ENCODE measurements at places on chromosomes 5 and 9.

DNA sequence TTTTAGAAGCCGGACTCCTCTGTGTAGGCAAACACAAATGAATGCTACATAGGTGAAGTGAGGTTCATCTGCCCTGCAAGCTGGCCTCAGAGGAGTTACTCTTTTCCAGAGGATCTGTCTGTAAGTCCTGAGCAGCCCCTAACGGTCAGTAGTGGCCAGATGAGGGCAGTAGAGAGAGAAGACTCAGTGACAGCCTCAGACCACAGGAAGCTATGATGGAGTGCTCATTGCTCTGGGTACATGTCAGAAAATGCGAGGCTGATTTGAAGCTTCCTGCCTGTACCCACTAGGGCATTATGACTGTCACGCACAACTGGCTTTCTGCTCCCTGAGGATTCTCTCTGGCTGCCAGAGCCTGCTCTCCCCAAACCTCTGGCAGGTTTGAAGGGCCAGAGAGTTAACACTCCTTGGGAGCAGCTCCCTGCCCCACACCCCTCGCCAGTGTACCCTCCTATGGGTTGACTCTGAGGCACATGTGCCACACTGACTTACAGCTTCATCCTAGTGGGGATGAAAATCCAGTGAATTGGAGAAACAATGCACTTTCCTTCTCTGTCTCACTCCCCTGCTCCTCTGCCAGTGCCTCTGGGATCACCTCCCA is 141.5 kb downstream of the GABRG2 start:
- no peak for DNase-seq

DNA sequence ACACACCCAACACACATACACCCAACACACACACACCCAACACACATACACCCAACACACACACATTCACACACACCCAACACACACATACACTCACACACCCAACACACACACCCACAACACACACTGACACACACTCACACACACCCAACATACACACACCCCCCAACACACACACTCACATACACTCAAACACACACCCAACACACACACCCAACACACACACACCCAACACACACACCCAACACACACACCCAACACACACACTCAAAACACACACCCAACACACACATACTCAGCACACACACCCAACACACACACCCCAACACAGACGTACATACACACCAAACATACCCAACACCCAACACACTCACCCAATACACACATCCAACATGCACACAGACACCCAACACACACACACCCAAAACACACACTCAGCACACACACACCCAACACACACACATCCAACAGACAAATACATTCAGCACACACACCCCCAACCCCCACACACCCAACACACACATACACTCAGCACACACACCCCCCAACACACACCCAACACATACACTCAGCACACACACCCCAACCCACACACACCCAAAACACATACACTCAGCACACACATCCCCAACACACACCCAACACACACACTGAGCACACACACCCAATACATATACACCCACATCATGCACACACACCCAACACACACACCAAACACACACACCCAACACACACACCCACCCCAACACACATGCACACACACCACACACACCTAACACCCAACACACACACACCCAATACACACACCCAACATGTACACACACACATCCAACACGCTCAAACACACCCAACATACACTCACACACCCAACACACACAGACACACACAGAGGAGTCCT is 479.5 kb upstream of the DAP start:
- no peak for DNase-seq

- peak; percentile 40 for DNase-seq
Measured at GRCh38 chr9:33510262-33511183, 13.5 kb upstream of the ANKRD18B start.

DNA sequence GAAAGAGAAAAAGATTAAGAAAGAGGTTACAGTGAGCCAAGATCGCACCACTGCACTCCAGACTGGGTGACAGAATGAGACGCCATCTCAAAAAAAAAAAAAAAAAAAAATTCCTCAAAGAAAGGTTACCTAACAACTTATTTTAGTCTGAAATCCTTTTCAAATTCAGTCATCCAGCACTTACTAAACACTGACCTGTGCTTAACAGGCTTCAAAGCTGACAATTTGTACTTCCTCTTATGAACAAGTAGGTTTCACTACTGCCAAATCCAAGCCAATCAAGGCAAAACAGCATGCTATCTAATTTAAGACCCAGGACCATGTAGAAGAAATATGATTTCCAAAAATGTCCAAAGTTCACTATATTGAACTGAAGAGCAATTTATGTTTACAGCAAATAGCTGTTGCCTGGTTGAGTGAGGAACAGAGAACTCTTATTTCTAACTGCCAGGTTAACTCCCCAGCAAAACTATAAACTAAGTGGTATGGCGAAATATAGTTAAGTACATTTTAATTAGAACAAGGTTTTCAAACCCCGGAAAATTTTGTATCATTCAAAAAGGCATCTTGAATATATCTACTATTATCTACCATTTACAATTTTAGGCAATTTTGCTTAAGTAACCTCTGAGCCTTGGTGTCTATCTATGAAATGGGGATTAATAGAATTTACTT is 13.4 kb downstream of the PWWP2A start:
- DNase-seq: no peak

DNA sequence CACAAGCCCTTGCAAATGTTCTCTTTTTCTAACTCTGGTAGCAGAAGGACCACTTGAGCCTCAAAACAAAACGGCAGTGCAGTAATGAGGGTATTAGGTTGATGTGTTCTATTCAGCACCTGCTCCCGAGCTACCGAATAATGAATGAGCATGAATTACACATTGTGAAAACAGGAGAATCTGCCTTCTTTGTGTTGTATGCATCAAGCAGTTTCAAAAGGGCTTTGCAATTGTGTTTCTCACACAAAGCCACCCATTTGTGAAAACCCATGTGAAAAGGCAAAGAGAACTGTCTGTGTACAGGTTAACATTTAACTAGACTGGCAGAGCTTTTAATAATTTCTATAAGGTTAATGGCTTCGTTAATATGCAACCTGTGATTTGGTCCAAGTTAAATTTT is 97.8 kb downstream of the STK32A start:
- DNase-seq: no peak

DNA sequence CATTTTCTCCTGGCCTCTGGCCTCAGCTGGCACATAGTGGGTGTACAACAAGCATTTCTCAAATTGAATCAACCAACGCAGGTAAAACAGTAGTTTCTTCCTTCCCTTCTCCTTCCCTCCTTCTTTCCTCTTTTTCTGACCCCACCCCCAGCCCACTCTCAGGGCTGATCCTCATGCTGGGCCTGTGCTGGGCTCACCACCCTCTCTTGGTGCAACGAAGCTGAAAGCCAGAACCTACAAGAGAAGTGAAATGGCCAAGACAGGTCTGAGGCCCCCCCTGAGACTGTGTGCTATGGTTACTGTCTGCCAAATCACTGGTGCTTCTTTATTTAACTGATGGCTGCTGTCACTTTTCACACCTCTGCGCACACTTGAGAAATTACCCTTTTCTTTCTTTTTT is 53.0 kb upstream of the BOD1 start:
- no peak for DNase-seq

DNA sequence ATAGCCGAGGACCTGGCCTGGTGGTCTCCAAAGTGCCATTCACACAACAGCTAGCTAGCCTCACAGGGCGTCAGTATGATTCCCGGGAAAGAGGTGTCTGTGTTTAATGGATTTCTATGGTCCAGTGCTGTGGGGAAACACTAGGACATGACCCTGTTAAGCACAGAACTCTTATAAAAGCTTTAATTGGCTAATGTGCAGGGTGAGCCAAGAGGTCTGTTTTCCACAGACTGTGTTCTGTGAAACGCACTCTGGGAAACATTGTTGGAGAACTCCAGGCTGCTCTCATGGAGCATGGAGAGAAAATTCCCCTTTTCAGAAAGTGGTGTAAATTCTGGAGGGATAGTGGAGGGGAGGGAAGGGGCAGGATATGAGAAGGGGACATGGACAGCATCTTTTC is 331.4 kb downstream of the FBXL7 start:
- DNase-seq: no peak

GRCh38 chr9:1869843-1870242 is 145.3 kb upstream of the SMARCA2 start:
- DNase-seq: peak; percentile 28

DNA sequence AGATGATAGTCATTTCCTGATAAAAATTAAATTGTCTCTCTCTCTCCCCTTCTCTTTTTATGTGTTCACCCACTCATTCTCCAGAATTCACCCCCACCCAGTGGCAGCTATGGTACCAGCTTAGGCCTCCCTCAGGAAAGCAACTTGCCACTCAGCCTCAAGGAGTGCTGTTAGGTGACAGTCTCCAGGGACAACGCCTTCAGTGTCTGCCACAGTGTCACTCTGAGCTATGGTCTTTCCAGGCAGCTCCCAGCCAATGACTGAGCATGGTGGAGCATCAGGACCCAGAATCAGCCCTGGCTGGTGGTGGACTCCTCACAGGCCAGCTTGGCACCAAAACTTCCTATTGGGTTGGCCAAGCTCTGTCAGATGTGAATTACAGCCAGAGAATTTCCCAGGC is 140.9 kb upstream of the PIK3R1 start:
- no peak for DNase-seq

GRCh38 chr5:74851684-74852353 is 14.4 kb downstream of the FAM169A start:
- DNase-seq: no peak

DNA sequence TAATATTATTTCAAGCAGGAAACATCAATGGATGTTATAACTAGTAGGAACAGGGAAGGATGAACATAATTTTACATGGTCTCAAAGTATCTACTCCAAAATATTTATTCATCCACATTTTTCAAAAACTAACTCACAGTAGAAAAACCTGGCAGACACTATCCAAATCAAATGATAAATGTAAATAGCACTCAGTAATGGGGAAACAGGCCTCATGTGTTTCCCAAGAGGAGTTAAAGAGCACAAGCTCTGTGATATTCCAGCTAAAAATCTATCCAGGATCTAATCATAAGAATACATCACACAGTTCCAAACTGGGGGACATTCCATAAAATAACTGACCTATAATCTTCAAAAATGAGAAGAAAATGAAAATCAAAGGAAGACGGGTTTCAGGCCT is 443.1 kb downstream of the ZNF608 start:
- no peak for DNase-seq

DNA sequence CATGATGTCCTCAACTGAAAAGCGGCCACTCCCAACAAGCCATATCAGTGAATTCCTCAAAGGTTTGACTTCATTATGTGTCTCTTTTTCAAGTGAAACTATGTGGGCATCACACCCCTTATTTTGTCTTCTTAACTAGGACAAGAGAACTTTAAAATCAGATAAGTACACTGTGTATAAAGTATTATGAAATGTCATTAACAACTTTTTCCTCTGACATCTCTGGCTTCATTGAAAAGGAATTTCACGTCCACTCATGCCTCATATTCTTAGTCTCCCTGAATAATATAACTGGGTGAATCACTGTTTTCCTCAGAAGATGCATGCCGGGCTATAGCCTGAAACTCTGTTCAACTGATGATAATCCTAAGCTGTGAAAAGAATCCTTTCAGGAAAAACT is 415.8 kb downstream of the ACTL7B start:
- no peak for DNase-seq

DNA sequence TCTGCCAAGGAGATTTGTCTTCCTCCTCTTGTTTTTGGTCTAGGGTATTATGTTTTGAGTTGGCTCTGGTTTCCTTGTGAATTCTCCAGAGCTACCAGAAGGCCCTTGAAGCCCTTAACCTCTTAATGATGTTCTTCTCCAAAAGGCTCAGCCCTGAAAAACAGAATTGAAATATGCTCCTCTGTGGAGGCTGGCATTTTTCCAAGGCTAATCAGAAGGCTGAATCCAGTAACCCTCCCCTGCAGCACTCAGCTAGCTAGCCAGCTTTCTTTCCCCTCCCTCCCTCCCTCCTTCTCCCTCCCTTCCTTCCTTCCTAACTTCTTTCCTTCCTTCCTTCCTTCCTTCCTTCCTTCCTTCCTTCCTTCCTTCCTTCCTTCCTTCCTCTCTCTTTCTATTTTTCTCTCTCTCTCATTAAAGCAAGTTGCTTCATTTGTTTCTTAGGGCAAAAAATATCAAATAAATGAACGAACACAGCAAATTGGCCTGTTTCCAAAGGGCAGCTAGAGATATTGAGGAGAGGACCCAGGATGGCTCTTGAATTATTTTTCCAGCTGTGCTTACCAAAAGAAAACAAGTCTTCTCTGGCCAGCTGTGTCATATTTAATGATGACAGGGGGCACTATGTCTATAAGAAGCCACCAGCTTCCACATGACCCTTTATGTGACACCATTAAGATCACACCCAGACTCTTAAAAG is 38.7 kb downstream of the JAKMIP2 start:
- no peak for DNase-seq

DNA sequence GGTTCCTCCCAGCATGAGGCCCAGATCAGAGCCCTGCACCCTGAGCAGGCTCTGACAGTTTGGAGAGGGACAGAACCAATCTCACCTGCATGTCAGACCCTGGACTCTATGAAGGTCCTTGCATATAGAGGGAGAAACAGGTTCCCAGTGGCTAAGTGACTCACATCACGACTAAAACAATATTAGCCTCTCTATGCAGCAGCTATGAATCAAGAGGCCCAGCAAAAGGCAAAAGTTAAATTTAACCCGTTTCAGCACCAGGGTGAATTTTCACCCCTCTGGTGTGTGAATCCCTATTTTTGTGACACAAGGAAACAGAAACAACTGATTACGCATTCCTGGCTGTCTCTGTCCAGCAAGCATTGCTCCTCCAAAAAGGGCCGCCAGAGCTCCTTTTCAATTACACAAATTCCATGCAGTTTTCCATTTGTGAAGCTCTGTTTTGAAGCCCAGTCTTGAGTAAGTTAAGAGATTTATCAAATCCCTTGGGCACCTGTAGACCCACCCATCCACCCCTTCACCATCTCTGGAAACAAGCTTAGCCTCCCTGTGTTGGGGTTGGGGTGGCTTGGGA is 136.6 kb downstream of the GABBR2 start:
- DNase-seq: no peak

GRCh38 chr9:126377536-126377935 is 50.9 kb downstream of the MVB12B start:
- DNase-seq: no peak

DNA sequence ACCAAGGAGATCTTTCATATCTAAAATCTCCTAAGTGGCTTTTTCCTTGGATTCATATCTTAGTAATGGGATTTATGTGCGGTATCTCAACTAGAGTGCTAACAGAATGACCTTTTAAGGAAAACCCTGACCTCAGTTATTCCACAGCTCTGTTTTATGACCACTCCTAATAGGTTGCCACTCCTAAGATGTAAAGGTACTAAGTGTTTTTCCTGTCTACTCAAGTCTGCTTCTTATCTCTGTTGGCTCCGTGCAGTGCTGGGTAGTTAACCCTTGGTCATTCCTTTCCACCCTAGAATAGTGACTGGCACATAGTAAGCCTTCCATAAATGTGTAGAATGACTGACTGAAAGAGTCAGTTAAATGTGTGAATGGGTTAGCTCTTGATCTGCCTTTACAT is 161.4 kb downstream of the DOCK2 start:
- DNase-seq: no peak

DNA sequence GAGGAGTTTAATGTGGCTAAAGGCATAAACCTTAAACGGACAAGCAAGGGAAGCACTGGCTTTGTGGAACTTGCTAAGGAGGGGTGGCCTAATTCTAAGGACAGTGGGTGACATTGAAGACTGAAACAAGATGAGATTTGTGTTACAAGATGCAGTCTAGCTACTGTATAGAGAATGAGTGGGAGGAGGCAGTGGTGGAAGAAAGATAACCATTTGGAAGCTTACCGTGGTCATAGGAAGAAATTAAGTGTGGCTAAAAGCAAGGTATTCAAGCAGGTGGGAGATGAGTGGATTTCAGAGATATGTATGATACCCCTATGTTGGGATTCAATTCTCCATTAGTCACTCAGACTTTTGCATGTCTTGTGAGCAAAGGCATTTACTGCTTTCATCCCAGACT is 4.6 kb downstream of the PAM start:
- DNase-seq: no peak

Data from activated naive CD4-positive, alpha-beta T cell treated with Interleukin-2 at 50 U/mL for 16 hours (primary cell).